ENCODE measurements at places on chromosomes 11 and 22.
A peak's percentile ranks its signal among the peaks of the same experiment; 100 is the strongest.

DNA sequence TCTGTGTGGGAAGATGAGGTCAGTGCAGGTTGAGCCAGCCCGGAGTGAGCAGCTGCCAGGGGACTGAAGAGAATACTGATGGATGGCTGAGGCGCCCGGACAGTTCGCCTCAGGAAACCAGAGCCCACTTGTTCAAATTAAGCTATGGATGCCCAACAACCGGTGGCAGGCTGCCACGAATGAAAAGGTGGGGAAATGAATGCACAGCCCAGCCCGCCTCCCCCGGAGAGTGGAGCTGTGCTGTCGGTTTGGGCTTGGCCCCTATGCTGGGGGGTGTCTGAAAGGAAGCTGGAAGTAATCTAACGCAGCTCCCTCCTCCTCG, 21.9 kb downstream of the HSPA8 start:
- DNase-seq, result no peak

- DNase-seq, result peak; percentile 42
Observed at GRCh38 chr22:42644422-42645340, 4.3 kb upstream of the ATP5MGL start.

DNA sequence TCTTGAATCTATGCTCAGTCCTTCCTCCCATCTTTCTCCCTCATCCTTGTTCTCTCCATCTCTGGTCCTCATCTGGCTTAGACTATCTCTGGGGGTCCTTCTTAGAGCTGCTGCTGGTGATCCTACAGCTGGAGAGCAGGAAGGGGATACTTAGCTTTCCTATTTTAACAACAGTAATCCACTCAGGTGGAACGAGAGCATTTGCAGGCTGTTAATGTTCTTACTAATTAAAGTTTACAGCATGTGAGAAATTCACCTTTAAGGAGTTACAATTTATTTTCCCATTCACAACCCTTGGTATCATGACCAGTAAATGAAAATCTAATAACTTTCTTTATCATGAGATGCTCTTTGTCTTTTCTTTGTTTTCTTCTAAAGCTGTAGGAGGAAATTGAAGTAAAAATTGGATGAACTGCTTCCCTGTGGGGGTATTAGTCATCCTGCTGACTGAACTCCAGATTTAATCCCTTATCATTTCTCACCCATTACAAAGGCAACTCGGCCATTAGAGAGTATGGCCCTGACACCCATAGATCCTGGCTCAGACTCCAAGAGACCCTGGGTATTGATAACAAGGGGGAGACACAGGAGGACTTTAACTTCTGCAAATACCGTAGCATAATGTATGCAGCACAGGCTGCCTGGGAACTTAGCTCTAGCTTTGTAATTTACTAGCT, 37.6 kb upstream of the MTNR1B start:
- DNase-seq, result no peak

DNA sequence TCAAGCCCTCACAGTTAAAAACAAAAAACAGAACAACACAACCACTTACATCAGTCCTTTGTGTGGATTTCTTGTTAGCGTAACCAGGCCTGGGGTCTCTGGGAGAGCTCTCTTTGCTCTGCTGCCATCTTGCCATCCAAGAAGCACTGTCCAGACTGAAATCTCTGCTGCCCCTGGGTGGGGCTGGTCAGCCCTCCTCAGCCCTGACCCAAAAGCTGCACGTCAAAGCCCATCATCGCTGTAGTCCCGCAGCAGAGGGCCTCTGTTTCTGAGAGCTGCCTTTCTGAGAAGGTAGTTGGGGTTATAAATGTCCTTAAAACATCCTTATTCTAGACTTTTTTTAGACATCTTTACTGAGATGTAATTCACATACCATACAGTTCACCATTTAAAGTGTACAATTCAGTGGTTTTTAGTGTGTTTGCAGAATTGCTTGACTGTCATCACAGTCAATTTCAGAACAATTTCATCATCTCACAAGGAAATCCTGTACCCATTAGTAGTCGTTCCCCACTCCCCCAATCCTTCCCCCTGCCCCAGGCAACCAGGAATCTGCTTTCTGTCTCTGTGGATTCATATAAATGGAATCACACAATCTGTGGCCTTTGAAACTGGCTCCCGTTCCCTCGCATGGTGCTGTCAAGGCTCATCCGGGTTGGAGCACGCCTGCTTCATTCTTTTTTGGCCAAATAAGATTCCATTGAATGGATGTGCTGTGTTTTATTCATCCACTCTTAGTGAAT, 94.9 kb downstream of the TBC1D22A start:
- no peak for DNase-seq
